MCF 10A (cell line): ENCODE measurements at places on chromosomes 2 and 18. TPM values are rescaled to one million over a fixed set of nuclear protein-coding genes. Genes with fewer than 3 reads are reported as not detected.

GRCh38 chr2:33219114-33219513 lies 257.3 kb upstream of the RASGRP3 start:
- no peak overlapping the region for H3K27ac ChIP-seq
- DNase-seq = no peak
- H3K27me3 ChIP-seq = no peaks in the 10 kb centered on the region
- H3K36me3 ChIP-seq = peaks cover 17% of the 10 kb centered on the region
- no peak overlapping the region for H3K4me3 ChIP-seq

GRCh38 chr2:205700331-205701132 lies 18.2 kb downstream of the NRP2 start:
- H3K4me3 ChIP-seq = no peak overlapping the region
- H3K36me3 ChIP-seq = peaks cover 10% of the 10 kb centered on the region
- peaks cover 11% of the 10 kb centered on the region for H3K4me1 ChIP-seq
- no peaks in the 10 kb centered on the region for H3K27me3 ChIP-seq
- H3K27ac ChIP-seq = no peak overlapping the region
- DNase-seq = peak; percentile 26

Gene TTLL4
- 33.6 and 38.2 TPM in 2 replicates for total RNA-seq

Gene GPC1
- total RNA-seq = 36.9 and 38.9 TPM in 2 replicates

GRCh38 chr2:143514413-143514812 lies 385.2 kb downstream of the ARHGAP15 start:
- DNase-seq = peak; percentile 46

GRCh38 chr2:62817995-62818713 lies 112.6 kb downstream of the EHBP1 start:
- H3K27ac ChIP-seq = no peak overlapping the region
- H3K4me3 ChIP-seq = no peak overlapping the region
- no peak for DNase-seq
- H3K27me3 ChIP-seq = no peaks in the 10 kb centered on the region

DNA sequence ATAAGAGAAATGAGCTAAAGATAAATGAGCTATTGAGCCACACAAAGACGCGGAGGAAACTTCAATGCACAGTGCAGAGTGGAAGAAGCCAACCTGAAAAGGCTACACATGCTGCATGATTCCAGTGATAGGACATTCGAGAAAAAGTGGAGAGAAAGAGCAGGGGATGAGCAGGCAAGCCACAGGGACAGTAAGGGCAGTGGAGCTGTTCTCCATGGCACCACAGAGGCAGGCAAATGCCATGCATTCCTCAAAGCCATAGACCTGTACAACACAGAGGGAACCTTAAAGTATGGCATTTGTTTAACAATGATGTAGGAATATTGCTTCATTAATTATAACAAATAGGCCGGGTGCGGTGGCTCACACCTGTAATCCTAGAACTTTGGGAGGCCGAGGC lies 36.5 kb upstream of the ZNF236 start:
- no peak overlapping the region for H3K4me3 ChIP-seq
- H3K4me1 ChIP-seq = no peaks in the 10 kb centered on the region
- no peak overlapping the region for H3K27ac ChIP-seq

DNA sequence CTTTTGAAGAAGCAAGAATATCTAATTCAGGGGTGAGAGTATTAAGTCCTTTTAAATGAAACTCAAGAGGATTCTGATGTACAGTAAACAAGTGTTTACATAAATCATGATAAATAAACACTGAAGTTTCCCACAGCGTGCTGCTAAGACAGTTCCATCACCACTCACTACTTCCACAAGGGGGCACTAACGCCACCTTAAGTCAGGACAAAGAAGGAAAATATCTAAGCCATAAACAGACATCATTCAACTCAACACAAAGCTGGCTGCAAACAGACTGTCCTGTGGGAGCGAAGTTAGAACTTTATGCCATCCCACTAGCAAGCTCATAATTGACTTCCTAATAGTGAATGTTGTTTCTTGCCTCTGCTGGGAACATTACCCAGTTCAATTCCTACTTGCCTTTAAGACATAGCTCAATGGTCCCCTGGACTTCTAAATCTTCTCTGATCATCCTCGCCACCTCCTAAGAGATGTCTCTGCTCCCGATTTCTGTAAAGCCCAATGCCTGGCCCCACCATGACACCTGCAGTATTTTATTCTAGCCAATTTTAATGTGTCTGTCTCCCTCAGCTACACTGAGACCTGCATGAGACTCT lies 36.5 kb downstream of the MRPL44 start:
- H3K4me1 ChIP-seq = peaks cover 11% of the 10 kb centered on the region
- no peaks in the 10 kb centered on the region for H3K27me3 ChIP-seq
- no peak overlapping the region for H3K4me3 ChIP-seq
- peak; percentile 81 for DNase-seq

Gene DAPL1
- not detected in 2 replicates for total RNA-seq

- no peaks in the 10 kb centered on the region for H3K36me3 ChIP-seq
- no peak overlapping the region for H3K4me3 ChIP-seq
- H3K27ac ChIP-seq = no peak overlapping the region
- no peaks in the 10 kb centered on the region for H3K4me1 ChIP-seq
Measured at GRCh38 chr18:336713-337112, 68.9 kb upstream of the THOC1 start.

DNA sequence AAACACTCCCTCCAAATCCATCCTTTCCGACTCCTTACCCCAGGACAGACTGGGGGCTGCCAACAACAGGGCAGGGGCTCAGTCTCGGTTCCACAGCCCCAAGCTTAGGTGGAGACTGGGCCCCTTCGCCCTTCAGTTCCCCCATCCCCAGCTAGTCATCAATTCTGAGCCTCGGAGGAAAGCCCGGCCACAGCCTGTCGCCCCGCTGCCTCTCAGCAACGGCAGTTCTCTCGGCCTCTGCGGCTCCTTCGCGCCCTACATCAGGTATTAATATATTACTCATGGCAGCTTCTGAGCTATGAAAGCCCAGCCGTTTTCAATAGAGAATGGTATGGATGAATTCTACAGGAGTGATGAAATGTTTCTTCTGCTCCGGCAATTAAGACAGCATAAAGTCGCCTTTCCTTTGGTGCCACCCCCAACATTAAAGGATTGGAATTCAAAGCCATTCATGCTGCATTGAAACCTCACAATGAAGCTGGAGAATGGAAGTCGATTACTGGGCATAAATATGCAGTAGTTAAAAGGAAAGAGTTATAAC lies 2.8 kb downstream of the HDAC4 start:
- H3K4me1 ChIP-seq = peaks cover 21% of the 10 kb centered on the region
- no peak for DNase-seq
- H3K27ac ChIP-seq = peak overlapping the region; percentile 77

Gene GPR55
- not detected in 2 replicates for total RNA-seq

Gene RNF125
- 3.5 and 6.2 TPM in 2 replicates for total RNA-seq

DNA sequence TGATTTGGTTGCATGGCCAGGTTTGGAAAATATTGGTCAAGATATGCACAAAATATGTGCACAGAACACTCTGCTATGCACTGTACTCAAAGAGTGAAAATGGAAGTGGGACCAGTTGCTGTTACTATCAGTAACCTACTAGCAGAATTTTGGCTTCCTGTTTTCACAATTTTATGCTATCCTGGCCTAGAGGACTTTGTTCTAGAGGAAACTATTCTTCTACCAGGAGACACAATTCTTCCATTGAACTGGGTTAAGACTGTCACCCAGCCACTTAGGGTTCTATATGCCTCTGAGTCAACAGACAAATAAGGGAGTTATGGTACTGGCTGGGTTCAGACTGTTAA lies 431.4 kb upstream of the DCC start:
- no peaks in the 10 kb centered on the region for H3K36me3 ChIP-seq
- no peak overlapping the region for H3K27ac ChIP-seq
- H3K27me3 ChIP-seq = no peaks in the 10 kb centered on the region
- H3K4me3 ChIP-seq = no peak overlapping the region
- no peaks in the 10 kb centered on the region for H3K4me1 ChIP-seq
- DNase-seq = no peak
